ENCODE measurements at places on chromosomes 5 and 9. TPM values are rescaled to one million over a fixed set of nuclear protein-coding genes. Genes with fewer than 3 reads are reported as not detected.

The TAF11L6 gene
- total RNA-seq, result not detected

The SPATA24 gene
- total RNA-seq, result 1.9 TPM

The PIP5KL1 gene
- 1.3 TPM for total RNA-seq

The NRG2 gene
- total RNA-seq, result 0.51 TPM

The SELENOP gene
- 332 TPM for total RNA-seq

The CARD9 gene
- total RNA-seq, result 3.1 TPM

The SLC4A9 gene
- not detected for total RNA-seq

DNA sequence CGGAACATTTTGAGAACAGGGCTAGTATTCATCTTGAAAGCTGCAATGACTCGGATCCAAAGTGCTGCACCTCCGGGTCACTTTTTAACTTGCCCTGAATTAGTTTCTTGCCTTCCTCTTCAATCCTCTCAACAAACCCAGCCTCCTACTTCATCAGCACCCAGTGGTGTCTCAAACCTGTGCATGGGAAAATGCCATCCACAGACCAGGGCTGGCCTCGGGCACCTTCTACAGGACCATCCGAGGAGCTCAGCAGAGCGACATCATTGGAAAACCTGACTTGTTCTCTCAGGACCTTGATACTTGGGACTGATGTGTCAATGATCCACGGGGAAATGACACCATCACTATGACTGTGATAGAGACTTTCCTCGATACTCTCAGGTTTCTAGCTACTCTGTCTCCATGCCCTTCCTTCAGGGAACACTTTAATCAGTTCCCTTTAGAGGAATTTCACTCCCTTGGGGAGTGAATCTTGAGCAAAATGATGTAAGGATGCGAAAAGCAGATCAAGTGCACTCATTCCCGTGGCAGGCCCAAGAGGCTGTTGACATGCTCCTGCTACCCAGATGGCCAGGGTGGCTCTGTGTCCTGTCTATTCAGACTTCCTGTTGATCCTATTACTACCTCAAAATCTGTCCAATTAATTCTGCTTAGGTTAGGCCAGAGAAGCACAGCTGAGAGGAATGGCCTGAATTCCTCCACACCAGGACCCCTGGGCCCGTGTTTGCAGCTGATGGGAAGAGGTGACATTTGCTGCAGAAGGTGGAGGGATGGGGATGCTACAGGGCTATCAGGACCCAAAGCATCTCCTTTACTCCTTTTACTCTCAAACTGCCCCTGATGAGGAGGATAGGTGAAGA lies 96.5 kb upstream of the SLC25A48 start:
- DNase-seq, result no peak

GRCh38 chr5:3844266-3844665 lies 248.6 kb downstream of the IRX1 start:
- DNase-seq, result no peak

GRCh38 chr5:93062548-93062947 lies 518.5 kb downstream of the NR2F1-AS1 start:
- no peak for DNase-seq

DNA sequence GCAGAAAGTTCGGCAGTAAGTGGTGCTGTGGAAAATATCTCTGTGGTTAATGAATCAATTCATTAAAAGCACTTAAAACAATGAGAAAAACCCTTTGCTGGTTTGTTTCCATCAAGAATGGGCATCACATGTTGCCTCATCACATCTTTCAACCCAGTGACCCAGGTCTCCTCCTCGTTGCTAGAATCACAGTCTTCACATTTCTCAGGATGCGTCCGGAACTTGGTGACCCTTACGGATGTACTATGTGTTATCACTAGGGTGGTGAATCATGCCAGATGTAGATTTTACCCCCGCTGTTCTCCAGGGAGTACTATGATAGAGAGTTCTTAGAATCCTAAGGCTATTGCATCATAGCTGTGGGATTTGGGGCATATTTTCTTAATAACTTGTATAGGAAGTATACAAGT lies 217.9 kb upstream of the KLF4 start:
- DNase-seq, result no peak

GRCh38 chr9:133467101-133467500 lies 7.3 kb downstream of the CACFD1 start:
- DNase-seq, result no peak

DNA sequence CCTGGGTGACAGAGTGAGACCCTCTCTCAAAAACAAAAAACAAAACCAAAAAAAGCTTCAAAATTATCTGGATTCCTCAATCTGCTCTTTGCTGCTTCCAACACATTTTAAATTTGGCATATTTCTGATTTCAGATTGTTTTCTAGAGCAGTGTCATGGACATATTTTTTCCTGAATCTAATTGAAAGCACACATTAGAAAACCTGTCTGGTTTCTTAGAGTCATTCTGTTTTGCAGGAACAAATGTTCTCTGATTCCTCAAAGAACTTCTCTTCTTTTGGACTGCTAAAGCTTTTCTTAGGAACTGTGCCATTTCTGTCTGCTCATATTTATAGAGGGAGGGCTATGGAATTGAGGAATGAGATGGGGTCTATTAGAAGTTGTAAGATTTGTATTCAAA lies 81.6 kb downstream of the RAI14 start:
- no peak for DNase-seq

GRCh38 chr9:79193501-79194223 lies 378.1 kb upstream of the TLE4 start:
- DNase-seq, result no peak

DNA sequence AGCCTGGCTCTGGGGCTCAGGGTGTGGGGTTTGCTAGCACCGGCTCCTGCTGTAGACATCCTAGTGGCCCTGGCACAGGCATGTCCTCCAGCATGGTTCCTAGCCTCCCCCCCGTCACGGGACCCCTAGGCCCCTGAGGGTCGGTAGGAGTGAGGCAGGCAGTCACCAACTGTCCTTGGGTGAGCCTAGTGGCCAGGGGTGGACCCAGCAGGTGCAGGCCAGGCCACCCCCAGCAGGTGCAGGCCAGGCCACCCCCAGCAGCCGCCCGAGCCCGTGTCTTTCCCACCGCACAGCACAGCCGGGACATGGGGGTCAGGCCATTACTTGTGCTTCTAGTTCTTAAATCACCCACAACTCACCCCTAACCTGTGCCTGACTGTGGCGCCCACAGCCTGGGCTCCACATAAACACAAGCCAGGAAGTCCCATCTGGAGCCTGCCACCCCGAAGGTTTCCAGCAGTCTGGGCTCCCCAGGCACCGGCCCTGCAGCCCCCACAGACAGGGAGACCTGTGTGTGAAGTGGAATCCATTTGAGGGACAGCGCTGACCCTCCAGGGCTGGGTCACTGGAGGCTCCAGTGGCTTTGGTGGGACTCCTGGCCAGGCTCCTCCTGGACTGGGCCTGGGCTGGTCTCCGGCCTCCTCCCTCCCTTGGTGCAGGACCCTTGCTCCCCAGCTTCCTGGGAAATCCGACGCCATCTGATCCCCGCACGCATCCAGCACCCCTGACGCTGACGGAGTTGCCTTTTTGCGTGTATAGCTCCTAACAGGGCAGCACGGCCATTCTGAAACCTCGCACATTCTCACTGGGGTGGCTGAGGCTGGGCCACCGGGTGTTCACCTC lies 114.1 kb upstream of the LPCAT1 start:
- peak; percentile 70 for DNase-seq

GRCh38 chr9:91211414-91211813 lies 150.3 kb downstream of the AUH start:
- no peak for DNase-seq

DNA sequence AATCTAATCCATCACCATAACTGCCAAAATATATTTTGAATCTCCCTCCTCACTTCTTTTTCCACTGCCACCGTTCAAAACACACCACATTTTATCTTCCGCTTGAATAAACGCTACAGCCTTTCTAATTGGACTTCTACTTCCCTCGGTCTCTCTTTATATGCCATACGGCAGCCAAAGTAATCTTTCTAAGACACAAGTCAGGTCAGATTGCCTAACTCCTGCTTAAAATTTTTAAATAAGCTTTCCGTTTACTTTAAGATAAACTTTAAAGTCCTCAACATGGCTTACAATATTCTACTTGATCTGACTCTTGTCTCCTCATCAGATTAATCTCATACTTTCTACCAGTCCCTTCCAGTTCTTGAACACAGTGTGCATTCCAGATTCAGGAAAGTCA lies 9.7 kb downstream of the AFF4 start:
- DNase-seq, result no peak

DNA sequence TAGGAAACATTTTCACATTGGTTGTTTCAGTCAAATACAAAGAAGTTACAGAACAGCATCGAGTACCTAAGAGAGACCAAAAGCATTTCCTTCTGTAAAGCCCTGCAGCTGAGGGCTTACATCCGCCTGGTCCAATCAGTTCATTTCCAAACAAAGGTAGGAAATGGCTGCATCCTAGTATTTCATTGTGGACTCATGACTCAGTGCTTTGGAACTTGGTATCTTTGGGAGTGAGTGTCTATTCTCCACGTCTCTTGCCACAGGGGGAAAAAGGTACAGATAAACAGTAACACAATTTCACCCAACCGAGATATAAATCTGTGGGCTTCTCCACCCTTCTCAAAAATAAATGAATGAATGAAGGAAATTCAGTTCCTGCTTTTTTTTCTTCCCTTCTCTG lies 75.4 kb downstream of the NFIB start:
- DNase-seq, result no peak

DNA sequence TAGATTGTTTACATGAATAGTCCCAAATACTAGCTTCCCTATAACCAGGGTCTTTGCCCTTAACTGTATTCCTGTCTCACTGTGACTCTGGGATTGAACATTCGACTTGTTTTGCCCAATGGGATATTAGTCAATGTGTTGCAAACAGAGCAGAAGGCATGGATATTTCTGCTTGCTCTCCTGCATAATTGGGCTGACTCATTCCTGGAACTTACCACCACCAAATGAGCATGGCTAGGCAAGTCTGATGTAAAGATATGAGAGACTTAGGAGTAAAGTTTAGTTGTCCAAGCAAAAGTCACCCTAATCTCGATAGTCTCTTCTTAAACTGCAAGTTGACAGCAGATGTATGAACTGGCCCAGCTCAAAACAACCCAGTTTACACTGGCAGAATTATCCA lies 273.5 kb upstream of the CCNG1 start:
- DNase-seq, result no peak

DNA sequence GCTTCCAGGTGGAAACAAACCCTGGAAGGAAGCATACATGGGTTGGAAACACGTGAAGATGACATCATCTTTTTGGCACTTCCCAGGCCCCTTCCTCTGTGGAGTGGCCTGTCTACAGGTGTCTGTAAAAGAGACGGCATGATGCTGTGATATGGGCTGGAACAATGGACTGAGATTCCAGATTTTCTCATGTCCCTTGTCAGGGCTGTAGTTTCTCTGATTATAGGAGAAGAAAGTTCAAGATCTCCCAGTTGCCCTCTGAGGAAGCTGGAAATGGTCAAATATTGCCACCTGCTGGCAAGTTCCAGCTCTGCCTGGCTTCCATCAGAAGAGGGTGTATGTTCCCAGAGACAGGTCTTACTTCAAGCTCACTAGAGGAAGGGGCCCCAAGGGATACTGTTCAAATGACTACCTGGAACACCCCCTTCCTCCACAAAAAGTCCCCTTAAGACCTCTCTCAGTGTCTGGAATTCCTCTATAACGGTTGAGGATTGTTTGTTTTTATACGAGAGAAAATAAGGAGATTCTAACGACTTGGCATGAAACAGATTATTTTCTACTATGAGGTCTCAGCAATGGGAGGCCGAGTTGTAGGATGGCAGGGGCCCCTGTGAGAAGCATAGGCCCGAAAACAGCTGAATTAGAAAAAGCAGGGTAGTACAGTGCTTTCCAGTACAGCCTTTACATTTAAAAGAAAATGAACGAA lies 7.3 kb upstream of the ANXA6 start:
- DNase-seq, result peak; percentile 89

GRCh38 chr5:42057254-42057690 lies 132.2 kb downstream of the FBXO4 start:
- no peak for DNase-seq
